AG04449 (cell line): ENCODE measurements at places on chromosomes 2 and 18.

DNA sequence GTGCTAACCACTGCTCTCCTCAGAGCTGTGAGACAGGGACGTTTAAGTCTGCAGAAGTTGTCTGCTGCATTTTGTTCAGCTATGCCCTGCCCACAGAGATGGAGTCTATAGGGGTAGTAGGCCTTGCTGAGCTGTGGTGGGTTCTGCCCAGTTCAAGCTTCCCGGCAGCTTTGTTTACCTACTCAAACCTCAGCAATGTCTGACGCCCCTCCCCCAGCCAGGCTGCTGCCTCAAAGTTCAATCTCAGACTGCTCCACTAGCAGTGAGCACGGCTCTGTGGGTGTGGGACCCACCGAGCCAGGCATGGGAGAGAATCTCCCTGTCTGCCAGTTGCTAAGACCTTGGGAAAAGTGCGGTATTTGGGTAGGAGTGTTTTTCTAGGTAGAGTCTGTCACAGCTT lies 387.8 kb upstream of the SLC39A10 start:
- no peak for DNase-seq

- DNase-seq, result no peak
Measured at GRCh38 chr2:156182132-156182531, 150.4 kb downstream of the NR4A2 start.

- no peak for DNase-seq
Measured at GRCh38 chr2:128370468-128371247, 52.0 kb upstream of the HS6ST1 start.

DNA sequence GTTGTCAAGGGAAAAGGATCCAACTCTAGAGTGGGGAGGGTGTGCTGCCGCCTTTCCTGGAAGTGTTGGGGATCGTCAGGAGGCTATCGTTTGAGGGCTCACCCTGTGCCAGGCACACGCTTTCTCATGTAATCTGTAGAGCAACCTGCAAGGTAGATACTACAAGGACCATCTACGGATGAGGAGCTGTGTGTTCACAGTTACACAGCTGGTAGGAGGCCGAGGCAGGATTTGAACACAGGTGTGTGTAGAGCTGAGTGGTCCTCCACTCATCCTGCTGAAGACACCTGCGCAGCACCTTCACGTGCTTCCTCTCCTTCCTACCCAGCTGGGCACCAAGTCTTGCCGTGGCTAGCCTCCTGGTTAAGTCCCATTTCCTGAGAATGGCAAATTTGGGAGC lies 68.3 kb downstream of the MARCO start:
- DNase-seq, result no peak

DNA sequence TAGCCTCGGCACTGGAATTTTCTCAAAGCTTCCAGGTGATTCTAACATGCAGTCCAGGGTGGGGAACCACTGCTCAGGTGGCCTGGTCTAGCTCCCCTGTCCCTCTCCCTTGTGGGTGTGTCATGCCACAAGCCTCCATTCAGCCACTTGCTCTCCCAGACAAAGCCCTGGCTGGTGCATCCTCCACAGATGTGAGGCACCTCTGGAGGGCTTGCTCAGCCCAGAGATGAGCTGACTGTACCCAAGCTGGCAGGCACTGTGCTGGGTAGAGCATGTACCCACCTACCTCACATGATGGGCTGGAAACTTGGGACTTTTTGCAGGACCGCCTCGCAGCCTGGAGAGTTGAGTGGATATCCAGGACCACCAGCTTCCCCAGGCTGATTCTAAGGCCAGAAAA lies 88.1 kb downstream of the ZBTB7C start:
- DNase-seq, result no peak

- no peak for DNase-seq
Measured at GRCh38 chr2:240803191-240803590, 16.8 kb downstream of the KIF1A start.

- DNase-seq, result no peak
Measured at GRCh38 chr2:127451981-127452380, 33.8 kb downstream of the PROC start.

DNA sequence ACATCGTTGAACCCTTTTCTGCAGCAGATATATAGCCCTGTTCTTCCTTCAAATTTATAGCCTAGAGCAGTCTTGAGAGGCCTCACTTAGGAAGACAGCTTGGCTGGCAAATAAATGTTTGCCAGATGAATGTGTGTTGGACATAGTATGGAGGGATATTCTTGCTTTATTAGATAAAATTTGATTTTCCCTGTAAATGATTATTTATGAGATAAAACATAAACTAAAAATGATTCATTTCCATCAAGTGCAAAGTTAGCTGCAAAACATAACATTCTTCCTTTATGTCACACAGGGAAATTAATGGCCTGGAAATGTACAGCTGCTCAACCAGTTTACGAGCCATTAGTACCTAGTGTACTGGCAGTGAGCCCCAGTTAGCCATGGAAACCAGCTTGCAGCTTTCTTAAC lies 82.5 kb downstream of the LIMS1 start:
- DNase-seq, result no peak
